ENCODE measurements at places on chromosomes 6 and 20.
A peak's percentile ranks its signal among the peaks of the same experiment; 100 is the strongest.

- DNase-seq = no peak
Observed at GRCh38 chr6:3766214-3766613, 14.7 kb upstream of the PXDC1 start.

DNA sequence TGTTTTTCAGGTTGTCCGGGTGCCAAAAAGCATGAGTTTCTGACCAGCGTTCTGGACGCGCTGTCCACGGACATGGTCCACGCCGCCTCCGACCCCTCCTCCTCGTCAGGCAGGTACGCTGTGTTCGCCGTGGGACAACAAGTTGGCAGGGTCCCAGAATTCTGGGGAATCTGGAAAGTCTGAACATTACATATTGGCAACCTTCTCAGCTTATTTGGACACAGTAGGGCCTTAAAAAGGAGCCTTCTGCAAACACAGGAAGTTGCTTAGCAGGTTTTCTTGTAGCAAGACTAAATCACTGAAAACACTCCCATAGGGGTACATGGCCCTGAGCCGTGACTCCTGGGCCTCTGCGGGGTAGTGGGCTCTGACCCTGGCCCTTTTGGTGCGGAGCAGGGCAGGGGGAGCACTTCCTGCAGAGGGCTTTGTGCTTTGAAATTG lies 209.7 kb downstream of the SMOC2 start:
- peak; percentile 6 for DNase-seq

DNA sequence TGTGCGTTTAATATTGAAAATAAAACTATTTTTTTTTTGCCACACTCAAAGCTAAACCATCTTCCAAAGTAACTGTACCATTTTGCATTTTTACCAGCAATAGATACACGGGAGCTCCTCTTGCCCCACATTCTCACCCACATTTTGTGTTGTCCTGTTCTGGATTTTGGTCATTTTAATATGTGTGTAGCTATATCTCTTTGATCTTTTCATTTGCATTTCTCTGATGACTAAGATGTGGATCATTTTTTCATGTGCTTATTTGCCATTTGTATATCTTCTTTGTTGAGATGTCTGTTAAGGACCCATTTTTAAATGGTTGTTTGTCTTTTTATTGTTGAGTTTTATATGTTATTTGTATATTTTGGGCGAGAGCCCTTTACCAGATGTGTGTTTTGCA lies 1543.5 kb downstream of the GRIK2 start:
- DNase-seq = no peak

GRCh38 chr6:291204-291696 lies 1.0 kb upstream of the DUSP22 start:
- DNase-seq = no peak
